Activated T-cell treated with anti-CD3 and anti-CD28 coated beads, Interleukin-2, amount 50 U/mL, for 72 hours (primary cell): ENCODE measurements at places on chromosomes 12 and 14.
A peak's percentile ranks its signal among the peaks of the same experiment; 100 is the strongest.

GRCh38 chr12:91072931-91073330 is 15.1 kb upstream of the KERA start:
- H3K36me3 ChIP-seq = no peaks in the 10 kb centered on the region
- no peak overlapping the region for H3K4me3 ChIP-seq
- DNase-seq = no peak
- no peak overlapping the region for H3K27ac ChIP-seq

DNA sequence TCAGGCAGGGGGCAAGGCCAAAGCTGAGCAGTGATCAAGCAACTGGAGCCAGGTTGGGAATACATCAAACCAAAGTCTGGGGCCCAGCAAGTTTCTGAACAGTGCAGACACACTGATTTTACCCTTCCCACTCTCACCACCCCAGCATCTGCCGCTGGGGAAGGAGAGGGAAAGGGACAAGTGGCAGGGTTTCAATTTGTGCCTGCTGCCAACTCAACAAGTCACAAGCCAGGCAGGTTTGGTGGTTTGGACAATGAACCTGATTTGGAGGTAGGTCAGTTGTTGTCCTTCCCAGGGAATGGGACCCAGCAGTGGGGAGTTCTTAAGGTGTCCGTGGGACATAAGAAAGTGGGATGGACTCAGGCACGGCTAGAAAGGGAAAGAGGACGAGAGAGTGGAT is 151.9 kb upstream of the NOS1 start:
- H3K4me3 ChIP-seq = no peak overlapping the region
- no peaks in the 10 kb centered on the region for H3K4me1 ChIP-seq
- H3K27ac ChIP-seq = no peak overlapping the region
- peaks cover 4% of the 10 kb centered on the region for H3K27me3 ChIP-seq

DNA sequence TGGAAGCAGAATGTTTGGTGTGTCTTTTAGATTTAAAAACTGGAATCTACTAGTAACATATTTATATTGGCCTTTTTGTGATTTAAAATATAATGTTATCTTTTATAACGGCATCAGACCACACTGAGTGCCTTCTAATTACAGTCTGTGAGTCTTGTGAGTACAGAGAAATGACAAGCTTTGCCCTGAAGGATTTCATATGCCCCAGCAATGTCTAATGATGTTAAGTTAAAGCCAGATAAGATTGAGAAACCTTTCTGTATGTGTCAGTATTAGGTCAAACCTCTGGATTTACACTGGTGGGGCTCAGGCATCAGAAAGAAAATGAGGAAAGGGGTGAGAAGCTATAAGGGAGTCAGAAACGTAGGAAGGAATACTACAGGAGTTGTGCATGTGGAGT is 25.2 kb downstream of the PLEKHA5 start:
- no peak overlapping the region for H3K27ac ChIP-seq
- no peak overlapping the region for H3K4me3 ChIP-seq
- DNase-seq = no peak
- H3K27me3 ChIP-seq = no peaks in the 10 kb centered on the region

- DNase-seq = no peak
- no peak overlapping the region for H3K4me3 ChIP-seq
- H3K4me1 ChIP-seq = peaks cover 5% of the 10 kb centered on the region
- no peak overlapping the region for H3K27ac ChIP-seq
- H3K36me3 ChIP-seq = no peaks in the 10 kb centered on the region
These were observed 32.9 kb downstream of the ASCL1 start for GRCh38 chr12:102990419-102990818.

- H3K4me3 ChIP-seq = no peak overlapping the region
- DNase-seq = no peak
- peaks cover 1% of the 10 kb centered on the region for H3K36me3 ChIP-seq
- H3K27ac ChIP-seq = no peak overlapping the region
These were observed 923.1 kb upstream of the MDGA2 start for GRCh38 chr14:48598458-48598857.

DNA sequence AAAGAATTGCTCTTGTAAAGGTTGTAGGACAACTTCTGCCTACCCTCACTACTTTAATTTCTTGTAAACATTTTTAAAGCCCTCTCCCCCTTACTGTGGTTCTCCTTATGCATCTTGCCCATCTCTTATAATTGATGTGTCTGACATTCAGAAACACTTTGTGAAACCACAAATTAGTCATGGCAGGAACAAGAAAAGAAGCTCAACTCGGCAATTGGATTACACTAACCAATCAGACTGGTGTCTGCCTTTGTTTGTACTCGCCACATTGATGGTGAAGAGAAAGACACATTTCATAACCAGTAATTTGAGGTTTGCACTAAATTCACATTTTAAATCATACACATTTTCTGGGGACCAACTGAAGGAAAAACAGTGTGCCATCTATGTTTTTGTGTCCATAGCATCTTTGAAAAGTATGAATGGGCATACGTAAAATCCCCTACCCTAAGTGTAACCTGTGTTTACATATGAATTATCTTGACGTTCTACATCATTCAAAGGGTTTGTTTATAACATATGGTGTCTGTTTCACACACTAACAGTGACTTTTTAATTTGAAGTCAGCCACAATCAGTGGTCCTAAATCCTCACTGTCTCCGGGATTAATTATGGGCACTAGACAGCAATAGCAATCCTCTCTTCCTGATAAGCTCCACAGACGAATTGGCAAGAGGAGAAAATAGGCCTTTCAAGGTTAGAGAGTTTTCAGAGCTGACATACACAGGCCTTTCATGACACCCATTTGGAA is 49.9 kb downstream of the OTX2 start:
- peaks cover 5% of the 10 kb centered on the region for H3K4me1 ChIP-seq
- H3K27me3 ChIP-seq = peaks cover 8% of the 10 kb centered on the region
- no peaks in the 10 kb centered on the region for H3K36me3 ChIP-seq
- no peak overlapping the region for H3K27ac ChIP-seq

GRCh38 chr14:65019944-65020566 is 33.4 kb downstream of the FNTB start:
- DNase-seq = no peak
- H3K27me3 ChIP-seq = no peaks in the 10 kb centered on the region
- peaks cover 7% of the 10 kb centered on the region for H3K36me3 ChIP-seq
- no peaks in the 10 kb centered on the region for H3K4me1 ChIP-seq

DNA sequence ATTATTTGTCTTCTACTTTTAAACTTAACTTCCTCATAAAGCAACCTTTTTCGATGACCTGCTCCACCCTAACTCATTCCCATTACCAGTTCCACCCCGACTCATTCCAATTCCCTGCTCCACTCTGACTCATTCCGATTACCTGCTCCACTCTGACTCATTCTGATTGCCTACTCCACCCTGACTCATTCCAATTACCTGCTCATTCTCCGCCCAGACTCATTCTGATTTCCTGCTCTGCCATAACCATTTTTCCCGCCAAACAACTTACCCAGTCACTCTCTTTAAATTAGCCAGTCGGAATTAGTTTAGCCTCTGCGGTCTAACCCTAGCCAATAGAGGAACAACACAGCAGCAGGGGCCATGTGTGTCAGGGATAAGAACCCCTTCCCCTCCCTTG is 249.1 kb downstream of the DPY19L2 start:
- H3K27me3 ChIP-seq = peaks cover under 1% of the 10 kb centered on the region
- no peak overlapping the region for H3K4me3 ChIP-seq

GRCh38 chr12:49870501-49871262 is 27.8 kb upstream of the BCDIN3D start:
- no peaks in the 10 kb centered on the region for H3K36me3 ChIP-seq
- H3K27me3 ChIP-seq = no peaks in the 10 kb centered on the region
- H3K4me3 ChIP-seq = no peak overlapping the region

- H3K4me3 ChIP-seq = no peak overlapping the region
- no peaks in the 10 kb centered on the region for H3K4me1 ChIP-seq
- H3K27ac ChIP-seq = no peak overlapping the region
- no peaks in the 10 kb centered on the region for H3K27me3 ChIP-seq
- no peaks in the 10 kb centered on the region for H3K36me3 ChIP-seq
These were observed 118.3 kb downstream of the DAAM1 start for GRCh38 chr14:59306775-59307174.

DNA sequence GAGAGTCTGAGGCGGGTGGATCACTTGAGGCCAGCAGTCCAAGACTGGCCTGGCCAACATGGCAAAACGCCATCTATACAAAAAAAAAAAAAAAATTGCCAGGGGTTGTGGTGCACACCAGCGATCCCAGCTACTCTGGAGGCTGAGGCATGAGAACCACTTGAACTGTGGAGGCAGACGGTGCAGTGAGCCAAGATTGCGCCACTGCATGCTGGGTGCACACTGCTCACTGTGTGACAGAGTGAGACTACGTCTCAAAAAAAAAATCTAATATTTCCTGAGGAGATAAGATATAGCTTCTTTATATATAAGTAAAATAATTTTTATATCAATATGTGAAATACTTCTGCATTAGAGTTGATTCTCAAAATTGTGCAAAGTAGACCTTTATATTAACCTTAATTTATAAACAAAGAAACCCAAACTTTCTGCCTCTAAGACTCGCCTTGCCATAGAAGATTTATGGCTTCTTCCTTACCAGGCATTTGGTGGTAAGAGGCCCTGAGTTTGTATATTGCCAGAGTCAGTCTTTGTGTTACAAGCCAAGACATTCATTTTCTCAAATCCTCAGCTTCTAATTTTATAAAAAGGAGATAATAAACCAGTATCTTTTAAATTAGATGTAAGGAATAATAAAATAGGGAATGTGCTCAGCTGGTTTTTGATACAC is 1226.7 kb downstream of the FLRT2 start:
- no peak overlapping the region for H3K4me3 ChIP-seq
- DNase-seq = no peak
- H3K27ac ChIP-seq = no peak overlapping the region
- H3K36me3 ChIP-seq = peaks cover 3% of the 10 kb centered on the region

DNA sequence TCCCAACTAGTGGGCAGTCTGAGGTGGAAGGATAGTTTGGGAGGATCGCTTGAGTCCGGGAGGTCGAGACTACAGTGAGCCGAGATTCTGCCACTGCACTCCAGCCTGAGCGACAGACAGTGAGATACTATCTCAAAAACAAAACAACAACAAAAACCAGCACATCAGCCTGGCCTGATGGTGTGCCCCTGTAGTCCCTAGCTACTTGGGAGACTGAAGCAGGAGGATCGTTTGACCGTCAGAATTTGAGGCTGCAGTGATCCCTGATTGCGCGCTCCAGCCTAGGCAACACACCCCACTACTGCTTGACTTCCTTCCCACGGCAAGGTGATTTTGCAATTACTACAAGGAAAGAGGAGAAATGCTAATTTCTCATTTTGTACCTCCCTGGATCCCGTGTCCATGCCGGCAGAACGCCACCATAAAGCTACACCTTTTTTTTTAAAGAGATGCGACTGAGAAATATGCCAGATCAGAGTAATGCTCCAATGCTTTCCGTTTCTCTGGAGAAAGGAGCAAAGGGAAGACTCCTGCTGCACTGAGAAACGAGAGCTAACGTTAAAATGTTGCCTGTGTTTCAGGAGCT is 672 bp upstream of the SCFD1 start:
- H3K27me3 ChIP-seq = no peaks in the 10 kb centered on the region
- peak overlapping the region; percentile 86 for H3K27ac ChIP-seq
- H3K36me3 ChIP-seq = peaks cover 5% of the 10 kb centered on the region
- H3K4me3 ChIP-seq = peak overlapping the region; percentile 88
- peak; percentile 4 for DNase-seq
- peaks cover 35% of the 10 kb centered on the region for H3K4me1 ChIP-seq

DNA sequence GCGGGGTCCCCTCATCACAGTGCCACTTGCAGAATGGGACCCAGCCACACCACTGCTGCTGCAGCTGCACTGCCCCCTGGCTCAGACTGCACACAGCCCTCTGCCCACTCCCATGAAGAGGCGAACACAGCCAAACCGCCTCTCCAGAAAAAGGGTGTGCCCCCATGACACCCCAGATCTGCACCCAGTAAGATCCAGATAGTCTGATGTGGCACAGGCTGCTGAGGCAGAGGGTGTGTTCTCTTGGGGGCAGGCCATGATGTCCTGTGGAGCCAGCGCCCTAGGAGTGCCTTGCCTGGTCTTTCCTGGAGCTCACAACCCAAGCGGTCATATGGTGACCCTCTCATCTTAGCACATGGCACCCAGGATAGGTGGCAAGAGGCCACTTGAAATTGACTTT is 44.4 kb downstream of the SLC8B1 start:
- no peak overlapping the region for H3K27ac ChIP-seq
- H3K27me3 ChIP-seq = no peaks in the 10 kb centered on the region
- DNase-seq = no peak

GRCh38 chr12:31387466-31387865 is 61.5 kb upstream of the SINHCAF start:
- no peaks in the 10 kb centered on the region for H3K4me1 ChIP-seq
- H3K27ac ChIP-seq = no peak overlapping the region
- H3K36me3 ChIP-seq = no peaks in the 10 kb centered on the region
- DNase-seq = no peak
- no peak overlapping the region for H3K4me3 ChIP-seq

- H3K36me3 ChIP-seq = no peaks in the 10 kb centered on the region
These were observed 8.2 kb upstream of the NUAK1 start for GRCh38 chr12:106146987-106147386.

DNA sequence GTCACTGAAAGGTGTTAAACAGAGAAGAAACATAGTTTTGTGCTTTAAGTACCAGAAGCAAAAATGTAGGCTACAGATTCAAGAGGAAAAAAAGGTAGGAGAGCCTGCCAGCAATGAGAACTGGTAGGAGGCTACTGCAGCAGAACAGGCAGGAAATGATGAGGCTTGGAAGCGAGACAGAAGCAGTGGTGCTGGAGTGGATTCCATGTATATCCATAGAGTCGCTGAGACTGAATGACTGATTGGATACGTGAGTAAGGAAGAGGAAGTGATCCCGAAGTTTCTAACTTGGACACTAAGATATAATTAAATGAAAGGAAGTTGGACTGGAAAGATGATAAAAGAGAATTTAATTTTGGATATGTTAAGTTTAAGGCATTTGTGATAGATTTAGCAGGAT is 45.0 kb upstream of the CCDC91 start:
- peaks cover 6% of the 10 kb centered on the region for H3K27me3 ChIP-seq
- no peak for DNase-seq
- no peak overlapping the region for H3K27ac ChIP-seq
- no peaks in the 10 kb centered on the region for H3K4me1 ChIP-seq
